ENCODE measurements at places on chromosomes 12 and 14.
A peak's percentile ranks its signal among the peaks of the same experiment; 100 is the strongest.

DNA sequence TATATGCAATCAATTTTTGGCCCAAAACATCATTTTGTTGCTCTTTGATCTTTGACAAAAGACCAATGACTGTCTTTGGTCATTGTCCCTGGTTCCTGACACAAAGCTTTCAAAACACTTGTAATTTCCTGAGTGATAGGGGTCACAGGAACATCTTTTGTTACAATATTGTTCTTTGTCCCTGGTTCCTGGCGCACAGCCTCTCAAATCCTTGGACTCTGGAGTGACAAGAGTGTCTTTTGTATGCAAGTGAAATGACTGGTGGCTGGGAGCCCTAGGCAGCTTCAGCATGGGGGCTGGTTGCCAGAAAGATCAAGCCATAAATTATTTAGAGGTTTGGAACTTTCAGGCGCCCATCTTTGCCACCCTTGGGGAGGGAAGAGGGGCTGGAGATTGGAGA, 53.9 kb downstream of the DNAH10 start:
- H3K4me3 ChIP-seq: no peak overlapping the region
- DNase-seq: no peak
- no peaks in the 10 kb centered on the region for H3K27me3 ChIP-seq
- H3K27ac ChIP-seq: no peak overlapping the region
- H3K36me3 ChIP-seq: no peaks in the 10 kb centered on the region

- no peaks in the 10 kb centered on the region for H3K36me3 ChIP-seq
- no peak overlapping the region for H3K27ac ChIP-seq
- DNase-seq: no peak
- no peaks in the 10 kb centered on the region for H3K4me1 ChIP-seq
- H3K4me3 ChIP-seq: no peak overlapping the region
Observed at GRCh38 chr12:116551952-116552772, 7.0 kb upstream of the MAP1LC3B2 start.

- no peaks in the 10 kb centered on the region for H3K27me3 ChIP-seq
- no peaks in the 10 kb centered on the region for H3K36me3 ChIP-seq
- no peaks in the 10 kb centered on the region for H3K4me1 ChIP-seq
- no peak for DNase-seq
- H3K27ac ChIP-seq: no peak overlapping the region
Observed at GRCh38 chr14:75372260-75372659, 55.6 kb upstream of the JDP2 start.

DNA sequence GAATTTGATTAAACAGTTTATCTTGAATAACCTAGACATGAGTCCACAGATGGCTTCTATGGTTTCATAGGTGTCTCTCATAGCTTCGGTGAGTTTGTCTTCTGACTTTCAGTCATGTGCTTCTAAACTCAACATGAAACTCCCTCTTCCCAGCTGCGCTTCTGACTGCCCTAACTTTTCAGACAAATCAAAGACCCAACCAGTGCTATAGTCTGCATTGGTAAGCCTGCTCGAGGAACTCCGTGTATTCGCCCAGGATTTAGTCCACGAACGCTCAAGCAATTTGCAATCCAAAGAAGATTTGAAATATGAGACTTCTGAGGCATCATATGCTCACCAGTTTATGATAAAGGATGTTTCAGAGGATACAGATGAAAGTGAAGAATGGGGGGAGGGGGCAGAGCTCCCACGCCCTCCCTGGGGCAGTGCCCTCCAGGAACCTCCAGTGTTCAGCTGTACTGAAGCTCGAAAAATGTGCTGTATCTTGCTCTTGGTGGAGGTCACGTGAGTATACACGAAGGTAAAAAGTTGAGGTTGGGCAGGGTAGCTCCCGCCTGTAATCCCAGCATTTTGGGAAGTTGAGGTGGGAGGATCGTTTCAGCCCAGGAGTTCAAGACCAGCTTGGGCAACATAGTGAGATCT, 5.2 kb upstream of the RILPL2 start:
- H3K4me1 ChIP-seq: peaks cover 4% of the 10 kb centered on the region
- no peak overlapping the region for H3K4me3 ChIP-seq
- H3K27ac ChIP-seq: no peak overlapping the region
- no peak for DNase-seq

GRCh38 chr12:6033546-6033945, 88.5 kb upstream of the ANO2 start:
- no peaks in the 10 kb centered on the region for H3K27me3 ChIP-seq
- H3K36me3 ChIP-seq: no peaks in the 10 kb centered on the region
- H3K4me1 ChIP-seq: no peaks in the 10 kb centered on the region
- H3K4me3 ChIP-seq: no peak overlapping the region

DNA sequence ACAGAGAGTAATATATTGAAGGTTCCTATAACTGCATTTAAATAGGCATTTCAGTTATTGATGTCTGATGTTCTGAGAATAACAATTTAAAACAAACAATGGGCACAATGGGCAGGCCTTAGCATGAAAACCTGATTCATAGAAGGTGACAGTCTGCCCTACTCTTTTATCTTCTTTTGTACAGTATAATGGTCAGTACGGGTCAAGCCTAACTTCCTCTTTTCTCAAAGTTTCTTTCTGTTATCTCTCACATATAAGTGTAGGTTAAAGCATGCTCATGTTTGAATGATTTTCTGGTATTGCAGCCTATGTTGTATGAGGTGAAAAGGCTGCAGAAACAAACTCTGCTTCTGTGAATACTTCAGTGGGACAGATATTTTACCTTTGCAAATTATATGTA, 14.2 kb downstream of the FKBP3 start:
- H3K4me1 ChIP-seq: no peaks in the 10 kb centered on the region
- no peaks in the 10 kb centered on the region for H3K27me3 ChIP-seq
- no peak overlapping the region for H3K27ac ChIP-seq
- H3K4me3 ChIP-seq: no peak overlapping the region
- no peak for DNase-seq
- H3K36me3 ChIP-seq: peaks cover 10% of the 10 kb centered on the region

DNA sequence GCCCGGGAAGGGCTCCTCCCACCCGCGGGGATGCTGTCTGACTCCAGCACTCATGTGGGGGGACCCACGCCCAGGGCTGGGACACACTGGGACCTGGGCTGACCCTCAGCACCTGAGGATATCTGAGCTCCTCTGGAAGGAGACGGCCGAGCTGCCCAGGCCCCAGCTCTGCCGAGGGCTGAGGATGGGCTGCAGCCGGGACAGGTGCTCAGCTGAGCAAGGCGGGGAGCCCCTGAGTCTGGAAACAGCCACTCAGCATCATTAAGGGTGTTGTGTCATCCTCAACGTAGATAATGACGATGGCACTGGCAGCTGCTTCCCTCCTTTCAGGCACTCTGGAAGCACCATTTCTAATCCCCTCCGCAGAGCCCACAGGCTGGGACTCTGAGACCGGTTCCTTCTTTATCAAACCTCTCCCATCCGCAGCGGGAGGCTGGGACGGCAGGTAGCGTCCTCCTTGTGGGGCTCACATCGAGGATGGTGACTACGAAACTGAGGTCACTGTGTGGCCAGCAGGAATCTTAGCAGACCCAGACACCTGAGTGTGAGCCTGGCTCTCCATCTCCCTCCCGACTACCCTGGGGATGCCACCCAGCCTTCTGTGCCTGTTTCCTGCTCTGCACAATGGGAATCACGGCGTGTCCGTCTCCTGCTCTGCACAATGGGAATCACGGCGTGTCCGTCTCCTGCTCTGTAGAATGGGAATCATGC, 26.7 kb upstream of the SFSWAP start:
- no peak for DNase-seq
- H3K27ac ChIP-seq: no peak overlapping the region
- H3K27me3 ChIP-seq: no peaks in the 10 kb centered on the region
- H3K4me3 ChIP-seq: no peak overlapping the region
- H3K36me3 ChIP-seq: no peaks in the 10 kb centered on the region

DNA sequence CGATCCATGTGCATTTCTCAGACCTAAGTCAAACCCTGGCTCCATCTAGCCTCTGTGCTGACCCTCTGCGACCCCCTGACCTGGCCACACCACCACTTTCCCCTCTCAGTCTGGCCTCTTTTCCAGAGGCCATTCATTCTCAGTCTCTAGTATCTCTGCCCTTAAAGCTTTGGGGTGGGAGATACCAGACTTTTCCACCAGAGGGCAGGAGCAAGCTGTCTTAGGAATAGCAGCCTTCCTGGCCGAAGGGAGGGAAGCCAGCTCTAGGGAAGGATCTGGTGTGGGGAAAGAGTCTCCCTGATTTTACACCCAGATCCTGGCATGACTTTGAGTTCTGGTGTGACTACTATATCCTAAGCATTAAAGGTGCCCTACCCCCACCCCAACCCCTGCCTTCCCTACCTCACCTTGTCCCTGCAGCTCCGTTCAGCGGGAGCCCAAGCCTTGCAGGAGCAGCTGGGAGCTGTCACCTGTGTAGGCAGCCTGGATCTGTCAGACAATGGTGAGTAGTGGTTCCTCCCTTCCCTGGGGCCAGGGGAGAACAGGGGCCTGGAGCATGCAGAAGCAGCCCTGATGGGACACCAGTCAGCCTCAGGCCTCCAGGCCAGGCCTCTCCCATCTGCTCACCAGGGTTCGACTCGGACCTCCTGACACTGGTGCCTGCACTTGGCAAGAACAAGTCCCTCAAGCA, 6.6 kb downstream of the CARMIL3 start:
- no peak overlapping the region for H3K4me3 ChIP-seq
- H3K4me1 ChIP-seq: no peaks in the 10 kb centered on the region
- no peaks in the 10 kb centered on the region for H3K36me3 ChIP-seq
- H3K27me3 ChIP-seq: no peaks in the 10 kb centered on the region
- no peak overlapping the region for H3K27ac ChIP-seq
- DNase-seq: peak; percentile 57

DNA sequence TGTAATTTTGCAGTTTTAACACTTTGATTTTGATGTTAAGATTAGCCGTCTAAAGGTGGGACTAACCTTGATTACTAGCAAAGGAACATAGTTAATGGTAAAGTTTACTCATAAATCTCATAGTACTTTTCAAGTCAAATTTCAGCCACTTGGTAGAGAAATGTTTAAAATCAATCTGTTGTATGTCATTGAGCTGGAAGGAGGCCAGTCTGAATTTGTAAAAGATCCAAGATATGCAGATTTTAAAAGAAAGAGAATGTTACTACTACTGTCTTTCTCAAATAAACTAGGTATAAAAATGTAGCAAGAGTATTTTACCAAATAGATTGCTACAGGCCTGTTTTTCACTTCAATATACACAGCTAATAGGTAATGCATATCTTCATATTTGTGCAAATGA, 600.8 kb upstream of the SEL1L start:
- DNase-seq: no peak
- H3K4me3 ChIP-seq: no peak overlapping the region
- H3K27me3 ChIP-seq: no peaks in the 10 kb centered on the region

- H3K4me1 ChIP-seq: no peaks in the 10 kb centered on the region
- H3K36me3 ChIP-seq: no peaks in the 10 kb centered on the region
- peak; percentile 91 for DNase-seq
- no peaks in the 10 kb centered on the region for H3K27me3 ChIP-seq
- H3K27ac ChIP-seq: no peak overlapping the region
Observed at GRCh38 chr12:53159195-53159839, 21.2 kb upstream of the ZNF740 start.

- no peak for DNase-seq
Observed at GRCh38 chr12:94109160-94109559, 39.2 kb upstream of the PLXNC1 start.

DNA sequence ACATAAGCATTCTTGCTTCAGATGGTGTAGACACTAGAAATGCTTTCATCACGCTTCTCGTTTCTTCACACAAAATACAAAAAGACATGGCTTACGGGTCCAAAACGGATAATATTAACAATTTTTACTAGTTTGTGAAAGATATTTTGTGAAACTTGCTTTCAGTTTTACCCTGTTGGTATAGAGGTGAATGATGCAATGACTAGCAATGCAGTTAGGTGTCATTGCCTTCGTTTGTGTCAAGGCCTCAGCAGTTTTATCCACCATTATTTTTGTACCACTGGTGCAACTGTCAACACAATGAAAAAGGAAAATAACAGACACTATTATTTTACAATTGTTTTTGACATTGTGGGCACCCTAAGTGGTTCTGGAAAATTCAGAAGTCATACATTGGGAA, 323.0 kb downstream of the FLRT2 start:
- no peak overlapping the region for H3K27ac ChIP-seq
- no peaks in the 10 kb centered on the region for H3K4me1 ChIP-seq
- no peaks in the 10 kb centered on the region for H3K27me3 ChIP-seq
- H3K36me3 ChIP-seq: no peaks in the 10 kb centered on the region
- H3K4me3 ChIP-seq: no peak overlapping the region

DNA sequence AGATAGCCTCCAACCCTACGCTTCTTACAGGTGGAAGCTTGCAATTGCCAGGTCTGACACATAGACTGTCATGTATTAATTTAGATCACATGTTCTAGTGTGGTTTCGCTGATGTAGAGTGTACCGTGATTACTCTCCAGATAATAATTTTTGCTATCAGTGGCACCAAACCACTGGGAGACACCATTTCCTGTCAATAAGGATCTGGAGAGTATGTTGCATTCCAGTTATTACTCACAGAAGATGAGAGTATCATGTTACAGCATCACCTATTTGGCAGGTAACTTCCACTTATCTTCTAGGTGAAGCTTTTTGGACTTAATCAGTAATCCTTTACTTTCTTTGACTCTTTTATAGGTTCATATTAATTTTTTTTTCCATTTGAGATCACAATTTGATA, 147.2 kb downstream of the HELB start:
- H3K4me3 ChIP-seq: no peak overlapping the region
- no peak for DNase-seq
- H3K27ac ChIP-seq: no peak overlapping the region
- no peaks in the 10 kb centered on the region for H3K36me3 ChIP-seq

- H3K27ac ChIP-seq: peak overlapping the region; percentile 19
- no peaks in the 10 kb centered on the region for H3K36me3 ChIP-seq
- no peak overlapping the region for H3K4me3 ChIP-seq
- no peaks in the 10 kb centered on the region for H3K27me3 ChIP-seq
Observed at GRCh38 chr14:50775357-50775756, 55.6 kb downstream of the NIN start.

GRCh38 chr14:64417771-64418125, 29.6 kb downstream of the MTHFD1 start:
- no peak overlapping the region for H3K4me3 ChIP-seq
- H3K27ac ChIP-seq: no peak overlapping the region
- no peak for DNase-seq
- H3K27me3 ChIP-seq: no peaks in the 10 kb centered on the region
- H3K4me1 ChIP-seq: no peaks in the 10 kb centered on the region

- H3K27ac ChIP-seq: no peak overlapping the region
- peak; percentile 60 for DNase-seq
- H3K36me3 ChIP-seq: no peaks in the 10 kb centered on the region
Observed at GRCh38 chr14:74913986-74914573, 9.0 kb downstream of the RPS6KL1 start.

- no peak for DNase-seq
- no peak overlapping the region for H3K27ac ChIP-seq
- H3K4me1 ChIP-seq: no peaks in the 10 kb centered on the region
- no peaks in the 10 kb centered on the region for H3K27me3 ChIP-seq
- H3K4me3 ChIP-seq: no peak overlapping the region
Observed at GRCh38 chr14:95320955-95321600, 1.4 kb upstream of the CLMN start.

- no peak overlapping the region for H3K4me3 ChIP-seq
- H3K27me3 ChIP-seq: no peaks in the 10 kb centered on the region
- no peaks in the 10 kb centered on the region for H3K36me3 ChIP-seq
- H3K4me1 ChIP-seq: peaks cover 8% of the 10 kb centered on the region
- DNase-seq: no peak
- no peak overlapping the region for H3K27ac ChIP-seq
Observed at GRCh38 chr12:68416826-68417225, 84.7 kb upstream of the MDM1 start.

- no peak overlapping the region for H3K4me3 ChIP-seq
- H3K4me1 ChIP-seq: no peaks in the 10 kb centered on the region
- H3K36me3 ChIP-seq: no peaks in the 10 kb centered on the region
Observed at GRCh38 chr14:99764222-99764706, 28.9 kb upstream of the EML1 start.
